ENCODE measurements at places on chromosomes 12 and 14.

DNA sequence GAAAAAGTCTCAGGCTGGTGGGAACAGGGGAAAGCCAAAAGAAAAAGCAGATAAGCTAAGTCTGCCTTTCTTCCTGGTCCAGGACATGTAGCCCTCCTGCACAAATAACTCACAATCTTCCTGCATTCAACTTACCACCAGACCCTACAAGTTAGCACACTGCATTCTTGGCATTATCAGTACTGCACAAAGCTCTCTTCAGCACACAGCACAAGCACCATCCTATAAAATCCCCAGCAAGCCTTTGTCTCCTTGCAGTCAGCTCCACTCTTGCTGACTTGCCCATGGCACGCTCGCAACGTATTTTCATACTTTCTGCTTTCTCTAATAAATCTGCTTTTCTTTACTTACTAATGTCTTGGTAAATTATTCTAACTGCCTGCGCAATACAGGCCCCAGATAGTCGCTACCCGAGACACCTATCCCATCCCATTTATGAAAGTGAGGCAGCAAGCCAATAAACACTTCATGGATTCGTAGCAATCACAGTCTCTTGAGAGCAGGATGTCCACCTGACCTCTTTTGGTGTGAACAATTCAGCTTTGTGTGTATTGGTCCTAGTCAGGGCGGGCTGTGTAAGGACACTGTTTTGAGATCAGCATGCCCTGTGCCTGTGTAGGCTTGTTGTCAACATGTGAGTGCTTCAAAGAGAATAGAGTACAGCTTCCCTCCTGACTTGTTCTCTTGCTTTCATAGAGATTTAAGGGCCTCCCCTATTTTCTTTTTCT, 49.0 kb downstream of the TMEM117 start:
- DNase-seq, result no peak

DNA sequence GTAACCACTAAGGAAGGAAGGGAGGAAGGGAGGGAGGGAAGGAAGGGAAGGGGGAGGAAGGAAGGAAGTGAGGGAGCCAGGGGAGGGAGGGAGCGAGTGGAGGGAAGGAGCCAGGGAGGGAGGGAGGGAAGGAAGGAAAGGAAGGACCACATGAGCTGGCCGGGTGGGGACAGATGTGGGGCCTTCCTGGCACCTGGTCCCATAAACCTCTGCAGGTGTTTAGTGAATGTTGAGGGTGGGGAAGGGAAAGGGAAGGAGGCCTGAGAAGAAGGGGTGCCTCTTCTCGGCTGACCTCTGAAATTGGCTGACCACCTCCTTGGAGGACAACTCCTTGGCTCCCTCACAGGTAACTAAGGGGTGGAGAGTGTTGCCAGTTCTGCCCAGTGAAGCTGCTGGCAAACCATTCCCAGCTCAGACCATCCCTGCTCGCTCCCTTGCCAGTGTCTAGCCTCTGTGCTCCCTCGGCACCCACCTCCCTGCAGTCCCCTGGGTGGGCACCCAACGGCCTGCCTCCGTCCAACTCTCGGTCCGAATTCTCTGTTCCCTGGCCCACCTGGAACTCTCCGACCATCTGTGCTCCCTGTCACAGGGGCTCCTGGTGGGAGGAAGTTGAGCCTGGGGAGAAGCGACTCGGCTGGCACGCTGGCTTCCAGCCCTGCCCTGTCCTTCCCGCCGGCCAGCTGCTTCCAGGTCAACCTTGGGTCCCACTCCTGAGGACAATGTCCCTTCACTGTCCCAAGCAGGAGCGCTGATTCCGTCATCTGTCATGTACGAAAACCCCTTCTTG, 12.2 kb upstream of the PPP1R13B start:
- no peak for DNase-seq

DNA sequence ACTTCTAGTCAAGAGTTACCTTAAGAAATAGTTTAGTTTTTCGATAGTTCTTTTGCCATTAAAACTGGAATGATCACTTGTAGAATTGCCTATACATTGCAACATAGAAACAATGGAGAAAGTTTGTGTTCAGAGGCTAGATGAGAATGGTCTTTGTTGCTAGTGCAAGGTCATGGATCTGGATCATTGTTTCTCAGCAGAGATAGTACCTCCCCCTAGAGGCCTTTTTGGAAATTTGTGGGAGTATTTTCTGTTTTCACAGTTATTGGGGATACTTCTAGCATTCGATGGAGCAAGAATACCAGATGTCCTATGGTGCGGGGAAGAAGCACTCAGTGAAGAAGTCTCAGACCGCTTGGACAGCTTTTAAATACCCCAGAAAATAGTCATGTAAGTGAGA, 138.8 kb upstream of the HMGA2 start:
- DNase-seq, result no peak

- no peak for DNase-seq
Observed at GRCh38 chr14:72651714-72652113, 242.2 kb downstream of the DPF3 start.

DNA sequence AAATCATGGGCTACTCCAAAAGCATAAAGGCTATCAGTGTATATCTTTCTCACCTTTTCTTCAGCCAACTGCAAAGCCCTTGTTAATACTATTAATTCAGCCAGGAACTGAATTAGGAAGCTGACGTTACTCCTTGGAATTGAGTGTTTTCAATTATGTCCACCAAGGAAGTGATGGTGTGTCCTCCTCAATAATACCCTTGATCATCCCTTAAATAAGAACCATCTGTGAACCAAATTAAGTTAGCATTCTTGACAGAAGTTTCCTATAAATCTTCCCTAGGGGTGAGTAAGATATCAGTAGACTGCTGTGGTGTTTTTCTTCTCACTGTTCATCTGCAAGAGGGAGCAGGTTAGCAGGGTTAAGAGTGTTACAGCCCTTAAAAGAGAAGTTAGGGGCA, 252.3 kb upstream of the AVPR1A start:
- no peak for DNase-seq

- no peak for DNase-seq
Observed at GRCh38 chr12:3339221-3339620, 151.8 kb upstream of the PRMT8 start.

DNA sequence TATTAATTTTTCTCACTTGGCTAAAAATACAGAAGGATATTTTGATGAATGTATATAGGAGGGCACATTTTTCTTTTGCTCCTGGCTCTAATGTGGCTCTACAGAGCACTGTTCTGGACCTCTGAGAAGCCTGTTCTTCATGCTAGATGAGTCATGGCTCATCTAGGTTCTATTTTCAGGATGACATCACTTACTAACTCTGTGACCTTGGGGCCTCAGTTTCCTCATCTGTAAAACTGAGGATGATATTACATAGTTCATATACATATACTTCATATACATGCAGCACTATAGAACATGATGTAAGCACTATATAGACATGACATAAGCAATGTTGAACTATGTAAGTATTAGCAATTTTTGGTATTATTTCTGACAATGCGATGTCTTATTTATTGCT, 35.8 kb downstream of the SOCS2 start:
- no peak for DNase-seq
